ENCODE measurements at places on chromosomes 4 and X.

DNA sequence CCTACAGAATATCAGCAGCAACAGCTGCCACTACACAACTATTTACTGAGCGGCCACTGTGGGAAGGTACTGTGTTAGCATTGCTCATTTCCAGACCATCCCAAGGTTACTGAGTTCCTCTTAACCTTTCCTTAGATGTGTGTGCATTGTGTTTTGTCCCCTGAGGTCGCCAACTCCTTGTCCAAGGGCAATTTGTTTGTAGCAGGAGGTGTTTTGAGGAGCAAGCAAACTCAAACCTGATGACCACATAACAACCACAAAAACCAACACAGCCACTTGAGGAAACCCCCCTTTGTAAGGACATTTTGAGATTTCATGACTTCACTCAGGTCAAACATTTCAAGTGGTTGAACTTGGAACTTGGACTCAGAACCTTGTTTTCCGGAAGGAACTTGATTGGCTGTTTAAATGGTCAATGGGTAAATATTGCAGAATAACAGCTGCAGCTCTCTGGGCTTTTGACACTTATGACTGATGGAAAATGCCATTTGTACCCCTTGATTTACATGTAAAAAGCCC, 122.3 kb downstream of the MID1IP1 start:
- DNase-seq, result no peak

GRCh38 chr4:173909294-173909693, 374.2 kb downstream of the FBXO8 start:
- DNase-seq, result no peak

DNA sequence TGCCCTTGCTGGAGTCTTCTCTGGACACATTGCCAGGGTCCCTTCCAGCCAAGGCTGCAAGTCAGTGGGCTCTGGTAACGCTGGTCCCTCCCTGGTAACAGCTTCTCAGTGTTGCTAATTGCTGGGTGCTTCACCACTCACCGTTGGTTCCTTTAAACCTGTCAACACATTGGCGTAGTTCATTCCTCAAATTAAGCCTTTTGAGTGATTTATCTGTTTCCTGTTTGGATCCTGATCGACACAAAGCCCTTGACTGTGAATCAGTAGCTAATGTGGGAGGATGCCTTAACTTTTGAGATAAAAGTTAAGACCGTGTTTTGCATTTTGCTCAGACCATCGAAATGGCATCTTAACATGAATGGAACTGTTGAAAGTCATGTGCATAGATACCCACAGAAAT, 125.9 kb downstream of the AMELX start:
- DNase-seq, result no peak

DNA sequence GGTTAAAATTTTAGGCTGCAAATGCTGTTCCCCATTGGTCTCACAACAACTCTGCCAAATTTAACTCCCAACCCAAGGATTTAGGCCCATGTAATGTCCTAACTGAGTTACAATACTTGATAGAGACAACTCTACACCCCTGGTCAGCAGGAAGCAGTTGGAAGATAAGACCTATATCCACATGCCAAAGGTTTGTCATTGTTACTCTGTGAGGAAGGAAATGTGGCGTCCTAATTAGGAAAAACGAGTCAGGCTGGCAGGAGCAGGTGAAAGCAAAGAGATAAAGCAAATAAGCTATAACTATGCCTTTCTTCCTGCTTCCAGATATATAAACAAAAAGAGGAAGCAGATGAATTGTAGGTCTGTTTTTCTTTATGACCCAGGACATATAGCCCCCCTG, 69.1 kb downstream of the SPIN4 start:
- no peak for DNase-seq

- DNase-seq, result no peak
Measured at GRCh38 chr4:121666091-121666679, 30.6 kb downstream of the ANXA5 start.

- DNase-seq, result peak; percentile 38
Measured at GRCh38 chr4:5933116-5933515, 40.2 kb upstream of the CRMP1 start.
